ENCODE measurements at places on chromosomes 12 and 14. TPM values are rescaled to one million over a fixed set of nuclear protein-coding genes. Genes with fewer than 3 reads are reported as not detected.

OR4E2 gene
- total RNA-seq, result 0.12 TPM

SLC25A47 gene
- total RNA-seq, result not detected

KLRC2 gene
- total RNA-seq, result not detected

NFATC4 gene
- 76.2 TPM for total RNA-seq

DEPDC4 gene
- total RNA-seq, result 3.2 TPM

TAS2R10 gene
- 0.50 TPM for total RNA-seq

TAS2R14 gene
- 2.9 TPM for total RNA-seq

SMOC1 gene
- not detected for total RNA-seq

PAH gene
- total RNA-seq, result under 0.01 TPM
